ENCODE measurements at places on chromosomes 12 and 14.

DNA sequence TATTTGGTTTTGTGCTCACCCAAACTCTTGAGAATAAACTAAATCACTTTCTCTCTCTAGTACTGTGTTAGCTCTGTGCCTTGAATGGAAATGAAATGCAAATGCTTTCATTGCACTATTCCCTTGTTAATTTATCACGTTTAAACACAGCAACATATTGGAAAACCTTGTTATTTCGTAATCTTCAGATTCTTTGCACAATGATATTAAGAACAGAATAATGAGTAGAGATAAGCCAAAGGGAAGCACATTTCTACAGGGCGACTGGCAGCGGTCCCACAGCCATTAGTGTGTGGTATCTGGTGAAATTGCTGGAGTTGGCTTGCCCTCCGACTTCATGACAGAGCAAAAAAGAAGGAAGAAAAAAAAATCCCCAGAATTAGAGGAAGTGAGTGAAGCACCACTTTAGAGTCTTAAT lies 166.1 kb upstream of the E2F7 start:
- peak; percentile 80 for DNase-seq

- DNase-seq, result peak; percentile 34
Observed at GRCh38 chr12:25806271-25806670, 152.2 kb upstream of the RASSF8 start.

- DNase-seq, result no peak
Observed at GRCh38 chr12:122126713-122127597, 47.1 kb downstream of the IL31 start.

GRCh38 chr12:131047789-131048610 lies 94.3 kb downstream of the ADGRD1 start:
- no peak for DNase-seq

- DNase-seq, result peak; percentile 28
Observed at GRCh38 chr14:77609922-77610321, 6.5 kb downstream of the SPTLC2 start.

GRCh38 chr14:68707482-68707881 lies 85.4 kb downstream of the ZFP36L1 start:
- no peak for DNase-seq

GRCh38 chr14:86217523-86217922 lies 687.6 kb downstream of the FLRT2 start:
- DNase-seq, result no peak

DNA sequence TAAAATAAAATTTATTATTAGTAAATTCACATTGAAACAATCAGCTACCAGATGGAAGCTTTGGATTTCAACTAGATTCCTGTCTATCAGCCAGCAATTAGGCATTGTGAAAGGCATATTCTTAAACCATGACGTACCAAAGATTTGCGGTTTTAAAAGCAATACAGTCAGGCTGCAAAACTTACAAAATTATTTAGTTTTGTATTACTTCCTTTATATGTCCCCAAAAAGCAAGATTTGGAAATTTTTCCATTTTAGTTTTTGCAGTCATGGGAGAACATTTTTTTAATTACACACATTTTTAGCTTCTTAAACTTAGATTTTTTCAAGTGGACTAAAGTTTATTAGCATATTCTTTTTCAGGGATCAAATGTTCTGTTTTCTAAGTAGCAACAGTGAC lies 225.0 kb upstream of the KITLG start:
- no peak for DNase-seq

DNA sequence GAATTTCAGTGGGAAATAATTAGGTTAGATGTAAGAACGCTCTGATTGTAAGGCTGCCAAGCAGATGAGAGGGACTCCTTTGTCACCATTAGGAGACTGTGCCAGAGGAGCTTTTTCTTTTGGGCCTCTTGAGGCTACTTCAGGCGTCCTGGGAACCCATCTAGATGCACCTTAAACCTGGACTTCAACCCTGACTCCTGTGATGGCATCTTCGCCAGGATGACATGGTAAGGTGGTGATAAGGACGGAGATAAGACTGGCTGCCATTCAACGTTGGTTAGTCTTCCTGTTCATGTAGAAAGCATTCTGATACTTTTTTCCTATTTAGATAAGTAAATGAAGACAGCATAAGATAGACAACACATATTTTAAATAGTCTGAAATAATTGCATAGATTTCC lies 36.3 kb downstream of the STK38L start:
- DNase-seq, result no peak

GRCh38 chr12:112350593-112351592 lies 31.3 kb downstream of the HECTD4 start:
- no peak for DNase-seq

DNA sequence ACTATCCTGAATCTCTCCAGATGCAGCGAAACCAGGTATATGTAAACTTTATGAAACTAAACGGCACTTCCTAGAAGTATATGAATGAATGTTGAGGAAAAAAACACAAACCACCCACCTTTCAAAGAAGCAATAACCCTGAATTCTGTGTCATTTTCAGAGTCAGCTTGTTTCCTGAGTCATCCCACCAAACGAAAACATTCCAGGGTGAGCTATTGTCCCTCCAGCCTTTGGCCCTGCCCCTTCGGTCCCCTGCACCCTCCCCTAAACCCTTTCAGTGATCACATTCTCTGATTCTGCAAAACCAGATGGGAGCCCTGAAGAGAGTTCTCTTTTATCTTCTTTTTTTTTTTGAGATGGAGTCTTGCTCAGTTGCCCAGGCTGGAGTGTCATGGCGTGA lies 202.6 kb upstream of the ALG10B start:
- DNase-seq, result no peak

- no peak for DNase-seq
Observed at GRCh38 chr14:69848903-69849391, 30.3 kb upstream of the SMOC1 start.

DNA sequence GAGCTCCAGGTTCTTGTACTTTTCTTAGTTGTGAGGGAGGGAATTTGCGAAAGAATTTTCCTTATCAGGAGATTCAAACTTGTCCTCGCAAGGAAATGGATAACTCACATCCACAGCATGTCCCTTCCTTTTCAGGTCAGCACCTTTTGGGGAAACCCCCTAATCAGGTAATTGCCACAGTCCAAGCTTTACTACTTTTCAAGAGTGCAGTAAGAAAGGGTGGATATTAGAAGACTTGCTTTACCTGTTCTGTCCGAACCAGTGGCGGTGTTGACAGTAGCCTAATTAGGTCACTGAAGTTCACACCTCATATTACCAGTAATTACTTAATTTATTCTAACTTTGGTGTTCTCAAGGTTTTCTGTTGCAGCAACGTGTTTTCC lies 6.7 kb upstream of the C12orf50 start:
- no peak for DNase-seq

DNA sequence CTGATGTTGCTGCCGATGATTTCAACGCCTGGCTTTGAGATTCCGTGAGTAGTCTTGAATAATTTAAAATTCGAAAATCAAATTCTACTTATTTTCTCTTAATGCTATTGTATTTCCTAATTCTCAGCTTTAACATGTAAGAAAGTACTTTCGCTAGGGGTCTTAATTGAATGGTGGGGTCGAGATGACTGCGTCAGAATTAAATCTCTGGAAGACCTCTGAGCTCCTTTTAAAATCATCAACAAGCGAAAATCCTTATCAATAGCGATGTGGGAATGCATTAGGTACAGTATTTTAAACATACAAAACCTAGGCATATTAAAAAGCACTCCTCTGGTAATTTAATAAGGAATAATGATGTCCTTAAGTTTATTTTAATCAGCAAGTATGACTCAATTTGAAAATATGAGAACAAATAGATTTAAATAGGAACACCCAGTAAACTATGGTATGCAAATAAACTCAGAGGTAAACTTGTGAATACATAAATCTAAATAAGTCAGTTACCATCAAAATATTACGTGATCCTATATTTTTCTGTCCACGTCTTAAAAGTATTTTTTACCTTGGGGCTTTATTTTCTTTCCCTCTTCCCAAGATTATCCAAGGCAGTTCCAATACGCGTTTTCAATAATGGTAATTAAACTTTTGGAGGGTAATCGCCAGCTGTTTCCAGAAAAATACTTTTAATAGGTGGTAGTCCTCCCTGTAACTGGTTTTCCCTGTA lies 1.4 kb downstream of the FOXA1 start:
- DNase-seq, result no peak

DNA sequence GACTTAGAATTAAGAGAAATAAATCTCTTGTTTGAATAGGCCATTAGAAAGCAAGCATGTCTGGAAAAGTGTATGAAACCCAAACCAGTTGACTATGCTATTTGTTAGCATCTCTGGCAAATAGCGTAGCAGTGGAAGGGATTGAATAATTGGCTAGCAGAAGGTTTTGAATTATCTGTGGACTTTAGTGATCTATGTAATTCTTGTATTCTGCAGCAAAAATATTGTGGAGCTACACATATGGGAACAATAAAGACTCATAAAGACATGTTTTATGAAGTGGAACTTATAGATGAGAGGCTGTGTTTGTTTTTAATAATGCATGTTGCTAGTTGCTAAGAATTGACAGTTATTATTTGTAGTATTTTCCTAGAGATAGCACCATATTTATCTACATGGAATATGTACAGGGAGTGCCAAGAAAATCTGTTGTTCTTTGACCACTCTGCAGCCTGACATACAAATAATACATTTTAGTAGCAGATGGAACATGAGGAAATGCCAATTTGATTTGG lies 4.7 kb downstream of the SRGAP1 start:
- no peak for DNase-seq

DNA sequence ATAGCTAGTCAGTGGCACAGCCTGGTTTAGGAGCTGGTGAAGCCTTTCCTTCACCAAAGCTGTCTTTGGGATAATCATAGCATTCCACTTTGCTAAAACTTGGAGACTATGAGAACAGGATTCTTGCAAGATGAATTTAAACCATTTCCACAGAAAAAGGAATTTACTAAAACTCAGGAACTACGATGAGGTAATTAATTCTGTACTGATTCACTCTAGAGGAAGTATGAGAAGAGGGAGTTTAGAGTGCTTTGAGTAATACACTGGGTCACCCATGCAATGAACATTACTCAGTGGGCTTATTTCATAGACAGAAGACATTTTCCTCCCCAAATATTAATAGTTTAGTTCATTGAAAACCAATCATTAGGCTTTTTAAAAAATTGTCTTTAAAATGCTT lies 73.0 kb downstream of the RMST start:
- DNase-seq, result no peak

GRCh38 chr14:60862283-60862682 lies 118.6 kb downstream of the TRMT5 start:
- no peak for DNase-seq

DNA sequence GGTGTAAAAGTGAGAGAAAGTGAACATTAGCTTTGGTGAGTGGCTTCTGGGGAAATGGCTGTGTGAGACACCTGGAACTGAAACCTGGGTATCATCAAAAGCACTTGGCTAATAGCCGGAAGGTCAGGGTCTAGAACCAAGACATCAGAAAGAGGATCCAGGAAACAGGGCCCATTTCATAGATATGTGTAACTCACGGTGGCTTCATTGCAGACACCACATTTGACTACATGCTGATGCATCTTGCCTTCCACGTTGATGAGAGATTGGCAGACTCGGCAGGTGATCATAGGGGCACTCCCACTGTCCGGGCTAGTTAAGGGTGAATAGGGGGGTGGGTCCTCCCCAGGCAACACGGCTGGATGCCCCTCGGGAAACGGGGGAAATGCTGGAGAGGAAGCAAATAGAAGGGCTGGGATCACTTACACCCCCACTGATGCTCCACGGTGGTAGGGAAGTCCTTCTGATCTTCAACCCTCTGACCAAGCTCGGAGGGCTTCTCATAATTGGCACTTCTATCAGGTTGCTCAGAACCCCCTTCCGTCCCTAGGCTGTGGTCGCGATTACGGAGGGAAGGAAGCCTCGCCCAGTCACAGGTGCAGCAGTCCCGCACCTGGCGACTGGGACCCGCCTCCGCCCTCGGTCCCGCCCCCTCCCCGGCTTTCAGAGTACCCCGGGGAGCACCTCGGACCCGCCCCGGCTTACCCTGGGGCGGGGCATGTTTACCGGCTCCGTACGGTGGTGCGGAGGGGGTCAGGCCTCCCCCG lies 593 bp downstream of the PIP4P1 start:
- DNase-seq, result peak; percentile 60

GRCh38 chr12:55824726-55825125 lies 4.7 kb downstream of the DNAJC14 start:
- DNase-seq, result no peak

GRCh38 chr14:100440207-100440631 lies 117.1 kb downstream of the SLC25A47 start:
- DNase-seq, result peak; percentile 45

DNA sequence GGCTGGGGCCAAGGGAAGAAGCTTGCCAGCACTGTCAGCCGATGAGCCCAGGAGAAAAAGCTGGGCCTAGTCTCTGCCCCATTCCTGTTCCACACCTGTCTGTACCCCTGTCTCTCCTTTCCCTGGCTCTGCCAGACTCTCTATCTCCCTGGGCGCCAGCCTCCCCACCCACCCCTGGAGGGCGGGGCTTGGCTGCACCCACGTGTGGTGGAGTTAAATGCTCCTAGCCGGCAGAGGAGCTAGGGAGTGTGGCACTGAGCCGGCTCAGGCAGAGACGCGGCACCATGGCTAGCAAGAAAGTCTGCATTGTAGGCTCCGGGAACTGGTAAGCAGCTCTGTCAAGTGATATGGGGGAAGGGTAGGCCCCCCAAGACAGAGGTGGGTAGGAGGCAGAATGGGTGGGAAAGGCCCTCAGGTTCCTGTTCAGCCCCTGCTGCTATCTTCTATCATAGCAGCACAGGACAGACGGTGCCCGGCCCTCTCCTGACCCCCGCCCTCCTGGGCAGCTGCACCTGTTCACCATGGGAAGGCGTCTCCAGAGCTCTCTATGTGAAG lies at the start of gene GPD1:
Gene GPD1 (plus strand): TSS at position 242 of the 555 bp plus-strand sequence. CDS start 43 bp downstream, at position 285.
- DNase-seq, result peak; percentile 14

DNA sequence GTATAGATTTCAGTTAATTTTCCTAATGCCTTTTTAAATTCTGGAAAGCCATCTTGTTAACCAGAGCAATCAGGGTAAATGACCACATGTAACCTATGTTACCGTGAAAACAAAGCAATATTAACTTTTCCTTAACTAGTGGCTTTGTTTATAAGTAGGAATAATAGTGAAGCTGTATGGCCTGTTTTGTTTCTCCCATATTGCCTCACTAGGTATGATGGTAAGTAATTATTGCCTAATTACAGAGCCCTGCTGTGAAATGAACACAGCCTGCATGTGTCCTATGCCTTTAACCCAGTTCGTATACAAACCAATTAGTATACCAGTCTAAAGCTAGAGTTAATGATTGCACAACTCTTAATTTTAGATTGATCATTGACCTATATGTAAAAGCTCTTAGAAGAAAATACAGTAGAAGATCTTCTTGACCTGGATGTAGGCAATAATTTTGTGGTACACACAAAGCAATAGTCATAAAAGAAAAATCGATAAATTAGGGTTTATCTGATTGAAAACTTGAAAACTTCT lies 249.9 kb downstream of the CCDC91 start:
- no peak for DNase-seq

GRCh38 chr12:106584104-106585064 lies 1.6 kb downstream of the RFX4 start:
- peak; percentile 32 for DNase-seq

DNA sequence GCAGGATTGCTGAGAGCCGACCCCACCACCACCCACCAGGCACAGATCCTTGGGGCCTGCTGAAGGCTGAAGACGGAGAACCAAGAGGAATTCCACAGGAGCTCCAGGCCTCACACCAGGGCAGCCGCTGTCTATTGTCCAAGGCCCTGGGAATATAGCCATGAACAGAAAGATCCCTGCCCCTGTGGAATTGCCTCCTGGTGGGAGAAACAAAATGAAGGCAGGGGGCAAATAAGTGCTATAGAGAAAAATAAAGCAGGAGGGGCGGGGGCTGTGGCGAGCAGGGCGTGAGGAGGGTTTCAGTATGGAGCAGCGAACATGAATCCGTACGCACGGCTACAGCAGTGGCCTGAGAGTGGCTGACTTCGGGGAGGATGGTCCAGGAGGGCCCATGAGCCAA lies 96.1 kb downstream of the EML1 start:
- no peak for DNase-seq

Data from hematopoietic multipotent progenitor cell (in vitro differentiated cells).